ENCODE measurements at places on chromosomes 4 and X.

DNA sequence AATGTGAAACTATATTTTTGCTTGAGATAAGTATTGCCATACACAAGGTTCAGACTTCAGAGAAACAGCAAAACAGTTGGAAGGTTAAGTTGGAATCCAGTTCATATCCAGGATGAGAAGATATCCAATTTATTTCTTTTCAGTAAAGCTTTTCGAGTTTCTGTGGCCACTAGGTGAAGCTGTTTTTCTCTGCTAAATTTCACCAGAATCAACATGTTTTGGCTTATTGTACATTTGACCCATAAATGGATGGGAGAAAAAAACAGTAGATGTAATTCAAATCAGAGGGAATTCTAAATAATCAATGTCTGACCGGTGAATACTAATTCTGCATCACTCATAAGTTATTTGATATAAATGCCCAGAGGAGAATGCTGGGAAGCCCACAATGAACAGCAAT lies 9.1 kb upstream of the METTL14 start:
- DNase-seq = no peak

- DNase-seq = no peak
Observed at GRCh38 chr4:692771-693554, 4.0 kb upstream of the SLC49A3 start.

DNA sequence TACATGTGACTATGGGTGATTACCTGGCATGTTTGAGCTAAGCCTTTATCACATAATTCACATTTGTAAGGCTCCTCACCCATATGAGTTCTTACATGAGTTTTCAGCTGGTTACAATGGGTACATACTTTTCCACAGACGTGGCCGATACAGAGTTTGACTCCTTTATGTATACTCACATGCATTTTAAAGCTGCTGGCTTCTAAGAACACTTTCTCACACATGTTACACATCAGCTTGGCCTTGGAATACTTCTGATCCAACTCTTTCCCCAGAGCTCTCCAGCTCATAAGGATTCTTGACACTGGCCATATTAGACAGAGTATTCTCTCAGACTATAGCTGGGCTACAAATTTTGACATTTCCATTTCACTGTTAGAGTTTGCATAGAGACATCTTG lies 66.3 kb downstream of the TAB3 start:
- no peak for DNase-seq

GRCh38 chr4:120622601-120623000 lies 299.9 kb downstream of the PRDM5 start:
- DNase-seq = no peak

DNA sequence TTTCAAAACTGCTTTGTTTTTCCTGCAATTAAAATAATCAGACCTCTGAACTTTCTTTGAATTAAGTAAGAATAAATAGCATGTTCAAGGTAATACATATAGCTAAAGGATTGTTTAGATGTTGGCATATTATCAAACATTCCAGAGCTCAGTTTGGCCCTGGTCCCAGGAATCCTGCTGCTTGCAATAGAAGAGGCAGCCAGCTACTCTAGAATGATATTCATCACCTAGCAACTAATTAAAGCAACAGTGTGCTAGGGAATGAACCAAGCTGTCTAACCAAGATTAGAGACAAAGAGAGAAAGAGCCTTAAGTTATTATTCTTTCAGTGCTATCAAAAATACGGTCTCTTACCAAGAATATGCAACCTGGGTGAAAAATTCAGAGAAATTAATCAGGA lies 460.9 kb downstream of the GABRG1 start:
- DNase-seq = no peak

DNA sequence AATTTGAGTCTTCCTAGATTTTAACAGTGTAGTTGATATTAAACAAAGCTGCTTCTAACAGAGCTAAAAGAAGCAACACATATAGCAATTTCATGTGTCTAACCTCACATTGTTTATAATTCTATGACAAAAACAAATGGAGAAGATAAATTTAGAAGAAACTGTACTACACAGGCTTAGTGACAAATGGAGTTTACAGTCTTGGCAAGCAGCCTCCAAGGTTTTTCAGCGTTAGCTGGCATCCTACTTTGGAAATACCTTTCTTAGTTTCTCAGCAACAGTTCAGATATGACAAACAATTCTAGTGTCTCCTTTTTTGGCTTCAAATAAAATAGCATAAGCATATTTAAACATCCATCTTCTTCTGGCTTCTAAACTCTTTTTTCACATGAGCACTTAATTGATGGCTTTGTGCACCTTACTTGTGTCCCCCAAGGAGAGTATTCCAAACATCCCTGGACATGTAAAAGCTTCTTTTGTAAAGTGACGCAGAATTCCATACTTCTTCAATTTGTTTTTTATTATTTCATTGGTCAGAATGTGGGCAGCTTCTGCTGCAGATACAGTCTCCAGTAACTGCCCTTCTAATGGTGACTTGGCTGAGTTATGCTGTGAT lies 249.8 kb downstream of the ANTXR2 start:
- DNase-seq = no peak

All from T-cell (primary cell).